SK-MEL-5 (cell line): ENCODE measurements at places on chromosomes 1 and 21. TPM values are rescaled to one million over a fixed set of nuclear protein-coding genes. Genes with fewer than 3 reads are reported as not detected.

DNA sequence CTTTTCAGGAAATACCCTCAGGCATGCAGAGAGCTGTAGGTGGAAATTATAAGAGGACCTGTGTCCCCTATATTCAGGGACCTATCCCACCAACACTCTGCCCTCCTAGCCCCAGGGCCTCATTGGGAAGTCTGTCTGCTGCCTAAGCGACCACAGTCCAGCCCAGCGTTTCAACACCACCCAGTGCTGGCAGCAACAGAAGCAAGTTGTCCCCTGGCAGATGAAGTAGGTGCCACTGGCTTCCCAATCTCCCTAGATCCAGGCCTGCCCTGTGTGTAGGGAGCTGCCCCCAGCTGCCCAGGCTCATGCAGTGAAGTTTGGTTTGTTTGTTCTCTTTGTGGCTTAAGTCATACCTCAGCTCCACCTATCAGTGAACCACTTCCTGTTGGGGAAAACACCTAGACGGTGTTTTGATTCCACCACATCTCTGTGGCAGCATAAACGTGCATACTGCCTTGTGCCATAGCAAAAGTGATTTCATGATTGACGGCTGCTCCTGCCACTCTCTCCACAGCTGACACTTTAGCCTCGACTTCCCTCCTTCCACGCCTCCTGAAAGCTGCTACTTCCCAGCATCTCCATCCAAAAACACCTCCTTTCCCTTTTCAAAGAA, 8.1 kb upstream of the LEFTY1 start:
- no peak for DNase-seq

TNFRSF4 gene
- total RNA-seq = not detected in 2 replicates

VAV3 gene
- total RNA-seq = 2.2 and 2.7 TPM in 2 replicates

DNA sequence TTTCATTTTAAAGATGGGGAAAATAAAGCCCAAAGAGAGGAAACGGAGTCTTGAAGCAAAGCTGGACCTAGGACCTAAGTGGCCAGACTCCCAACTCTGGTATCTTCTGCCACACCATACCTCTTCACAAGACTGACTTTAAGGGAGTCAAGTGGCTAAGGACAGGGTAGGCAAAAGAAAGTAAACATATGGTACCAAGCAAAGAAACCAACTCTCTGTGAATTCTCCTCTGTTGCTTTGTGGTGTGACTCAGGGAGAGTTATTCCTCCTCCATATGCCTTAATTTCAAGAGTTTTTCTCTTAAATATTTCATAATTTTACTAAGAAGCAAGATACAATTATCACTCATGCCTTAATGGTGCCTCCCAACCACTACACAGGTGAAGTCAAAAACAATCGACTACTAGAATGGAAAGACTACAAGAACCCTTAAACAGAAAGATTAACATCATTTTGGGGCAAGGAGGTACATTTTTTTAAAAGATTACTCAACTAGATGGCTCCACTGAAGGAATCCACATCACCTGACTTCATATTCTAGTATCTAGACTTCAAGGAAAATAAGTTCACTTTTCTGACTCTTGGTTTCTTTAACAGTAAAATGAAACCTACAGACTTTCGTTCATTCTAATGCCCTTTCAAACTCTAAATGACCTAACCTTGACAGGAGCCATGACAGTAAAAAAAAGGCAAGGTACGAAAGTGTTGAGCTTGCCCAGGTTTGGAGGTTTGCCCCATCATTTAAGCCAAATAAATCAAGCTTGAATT, 44.2 kb downstream of the LUZP1 start:
- DNase-seq = no peak

- DNase-seq = no peak
Measured at GRCh38 chr1:225911191-225912130, 12.6 kb downstream of the PYCR2 start.

DNA sequence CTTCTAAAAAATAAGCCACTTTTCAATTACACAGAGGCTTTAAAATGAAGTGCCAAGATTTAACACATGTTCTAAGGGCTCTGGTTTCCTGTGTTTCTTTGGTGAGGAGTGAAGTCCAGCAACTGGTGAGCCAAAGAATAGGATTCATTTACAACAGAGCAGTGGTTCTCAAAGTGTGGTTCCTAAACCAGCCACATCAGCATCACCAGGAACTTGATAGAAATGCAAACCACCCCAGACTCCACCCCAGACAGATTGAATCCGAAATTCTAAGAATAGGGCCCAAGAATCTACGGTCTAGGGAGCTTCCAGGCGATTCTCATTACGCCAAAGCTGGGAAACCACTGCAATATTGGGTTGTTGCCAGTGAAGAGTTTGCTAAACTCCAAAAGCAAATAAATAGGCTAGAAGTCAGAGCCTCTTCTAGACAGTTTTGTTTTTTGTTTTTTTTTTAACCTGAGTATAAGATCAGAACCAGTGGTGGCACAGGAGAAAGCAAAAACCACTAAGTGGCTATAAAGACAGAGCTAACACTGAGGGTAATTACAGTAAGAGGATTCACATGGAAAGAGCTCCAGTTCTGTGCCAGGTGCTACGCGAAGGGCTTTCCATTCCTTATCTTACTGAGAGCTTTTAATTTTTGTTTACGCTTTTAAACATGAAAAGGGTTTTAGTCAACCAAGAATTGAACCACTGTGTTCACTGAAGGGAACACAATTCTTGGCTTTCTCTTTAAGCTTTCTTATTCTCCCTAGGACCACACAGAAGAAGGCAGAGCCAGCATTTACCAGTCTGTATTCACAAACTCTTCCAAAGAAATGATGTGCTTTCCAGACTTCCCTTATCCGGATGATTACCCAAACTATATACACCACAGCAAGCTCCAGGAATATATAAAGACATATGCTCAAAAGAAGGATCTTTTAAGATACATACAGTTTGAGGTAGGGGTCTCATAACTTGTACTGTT, 42.4 kb upstream of the FMO2 start:
- DNase-seq = peak; percentile 10

SPATA17 gene
- 0.85 and 1.5 TPM in 2 replicates for total RNA-seq

DNA sequence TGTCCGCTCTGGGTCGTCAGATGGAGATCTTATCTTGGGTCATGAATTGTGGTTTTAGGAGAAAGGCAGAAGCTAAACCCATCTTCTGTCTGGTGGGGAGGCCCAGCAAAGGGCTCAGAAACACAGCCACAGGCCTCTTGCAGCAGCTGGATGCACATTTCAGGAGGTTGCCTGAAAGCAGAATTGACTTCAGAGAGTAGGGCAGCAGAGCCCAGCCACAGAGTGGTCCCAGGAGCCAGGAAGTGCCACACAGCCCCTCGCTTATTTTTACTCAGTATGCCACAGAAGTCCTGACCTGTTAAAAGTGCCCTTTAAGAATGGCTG, 8.3 kb upstream of the RIPK4 start:
- DNase-seq = no peak

OXCT2 gene
- total RNA-seq = 0.24 and 0.26 TPM in 2 replicates

GRCh38 chr1:91806769-91807700, 78.9 kb downstream of the TGFBR3 start:
- DNase-seq = no peak

DNA sequence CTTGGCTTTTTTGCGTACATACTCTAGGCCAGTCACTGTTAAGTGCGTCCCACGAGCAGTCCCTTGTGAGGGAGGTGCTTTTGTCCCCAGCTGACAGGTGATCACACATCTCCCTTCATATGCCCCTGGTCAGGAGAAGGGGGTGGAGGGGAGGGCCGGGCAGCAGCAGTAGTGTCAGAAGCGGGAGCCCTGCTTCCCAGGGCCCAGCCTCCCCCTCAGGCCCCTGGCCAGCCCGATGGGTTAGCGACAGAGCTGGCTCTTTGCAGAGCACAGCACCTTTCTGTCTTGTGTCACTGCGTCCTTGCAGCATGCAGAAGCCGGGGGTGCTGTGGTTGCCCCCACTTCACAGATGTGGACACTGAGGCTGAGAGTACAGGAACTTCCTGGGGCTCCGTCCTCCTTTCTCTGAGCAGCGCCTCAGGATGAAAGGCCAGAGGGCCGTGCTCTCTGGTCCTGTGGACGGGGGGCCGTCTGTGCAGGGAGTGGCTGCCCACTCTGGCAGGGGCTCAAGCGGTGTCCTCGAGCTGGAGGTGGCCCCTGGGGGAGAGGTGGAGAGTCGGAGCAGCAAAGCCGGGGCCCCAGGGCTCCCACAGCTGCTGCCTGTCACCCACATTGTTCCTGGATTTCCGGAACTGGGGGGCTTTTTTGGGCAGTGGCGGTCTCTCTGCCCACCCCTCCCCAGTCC, 5.9 kb downstream of the TMEM201 start:
- DNase-seq = no peak

DNA sequence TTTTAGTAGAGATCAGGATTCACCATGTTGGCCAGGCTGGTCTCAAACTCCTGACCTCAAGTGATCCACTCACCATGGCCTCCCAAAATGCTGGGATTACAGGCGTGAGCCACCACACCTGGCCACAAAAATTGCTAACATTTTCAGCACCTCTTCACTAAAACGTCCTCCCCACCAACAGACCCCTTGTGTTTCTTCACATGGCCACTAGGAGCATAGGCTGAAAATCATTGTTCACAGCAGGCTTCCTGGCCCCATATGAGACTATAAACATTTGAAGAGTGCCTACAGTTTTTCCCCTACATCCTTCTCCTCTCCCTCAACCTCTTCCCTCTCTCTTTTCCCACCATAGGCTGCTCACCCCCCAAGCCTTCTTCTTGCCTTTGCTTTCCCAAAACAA, 28.0 kb upstream of the SFPQ start:
- peak; percentile 60 for DNase-seq

DNA sequence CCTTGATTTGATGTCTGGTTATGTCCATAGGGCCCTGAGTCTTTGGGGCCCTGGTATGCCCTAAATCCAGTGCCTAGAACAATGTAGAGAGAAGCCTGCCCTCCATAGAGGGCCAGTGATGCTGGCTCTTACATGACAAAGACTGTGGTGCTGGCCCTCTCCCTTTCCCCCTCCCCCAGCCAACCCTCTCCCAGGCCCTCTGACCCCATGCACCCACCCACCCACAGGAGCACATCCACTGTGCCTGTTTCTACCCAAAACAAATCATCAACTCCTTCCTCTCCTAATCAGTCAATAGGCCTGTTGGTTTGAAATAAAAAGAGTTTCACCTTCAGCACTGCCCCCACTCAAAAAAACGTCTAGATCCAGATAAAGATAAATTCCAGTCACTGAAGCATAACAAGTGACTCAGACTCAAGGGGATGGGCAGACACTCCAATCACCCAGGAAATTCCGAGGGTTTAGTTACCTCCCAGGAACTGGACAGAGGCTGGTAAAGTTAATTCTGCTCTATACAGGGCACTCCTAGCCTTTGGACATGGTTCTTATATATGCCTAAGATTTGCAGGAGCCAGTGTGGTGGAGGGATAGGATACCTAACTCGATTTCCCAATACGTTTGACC, 144.8 kb upstream of the VANGL1 start:
- DNase-seq = no peak

DNA sequence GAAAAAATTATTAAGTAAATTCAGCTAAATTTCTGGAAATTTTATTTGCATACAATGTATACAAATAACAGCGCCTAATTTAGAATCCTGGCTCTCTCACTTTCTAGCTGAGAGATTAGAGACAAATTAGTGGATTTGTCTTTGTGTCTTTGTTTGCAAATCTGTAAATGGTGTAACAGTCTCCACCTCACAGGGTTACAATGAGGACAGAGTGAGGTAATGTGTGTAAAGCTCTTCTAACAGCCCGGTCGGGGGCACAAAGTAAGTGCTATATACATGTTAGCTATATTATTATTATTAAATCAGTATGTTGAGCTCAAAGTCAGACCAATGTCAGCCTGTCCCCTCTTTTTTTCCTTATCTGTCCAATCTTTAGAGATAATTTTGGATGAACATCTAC, 5.0 kb upstream of the ADAMTSL4 start:
- no peak for DNase-seq

DNA sequence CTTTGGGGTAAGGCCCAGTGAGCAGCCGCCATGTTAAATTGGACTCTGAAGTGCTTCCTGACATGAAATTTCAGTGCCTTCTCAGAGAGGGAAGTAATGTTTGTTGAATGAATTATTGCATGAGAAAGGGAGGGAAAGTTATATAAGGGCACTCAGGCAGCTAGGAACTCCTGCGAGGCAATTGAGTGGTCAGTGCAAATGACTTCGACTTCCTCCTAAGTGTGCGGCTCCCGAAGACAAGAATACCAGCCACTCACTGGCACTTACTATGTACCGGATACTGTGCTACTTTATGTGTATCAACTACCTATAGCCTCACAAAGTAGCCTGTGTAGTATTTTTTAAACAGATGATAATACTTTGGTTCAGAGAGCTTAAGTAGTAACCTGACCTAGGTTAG, 52.5 kb downstream of the CNN3 start:
- DNase-seq = no peak

FAM163A gene
- not detected in 2 replicates for total RNA-seq

LRRC8B gene
- 3.9 and 5.7 TPM in 2 replicates for total RNA-seq

DNA sequence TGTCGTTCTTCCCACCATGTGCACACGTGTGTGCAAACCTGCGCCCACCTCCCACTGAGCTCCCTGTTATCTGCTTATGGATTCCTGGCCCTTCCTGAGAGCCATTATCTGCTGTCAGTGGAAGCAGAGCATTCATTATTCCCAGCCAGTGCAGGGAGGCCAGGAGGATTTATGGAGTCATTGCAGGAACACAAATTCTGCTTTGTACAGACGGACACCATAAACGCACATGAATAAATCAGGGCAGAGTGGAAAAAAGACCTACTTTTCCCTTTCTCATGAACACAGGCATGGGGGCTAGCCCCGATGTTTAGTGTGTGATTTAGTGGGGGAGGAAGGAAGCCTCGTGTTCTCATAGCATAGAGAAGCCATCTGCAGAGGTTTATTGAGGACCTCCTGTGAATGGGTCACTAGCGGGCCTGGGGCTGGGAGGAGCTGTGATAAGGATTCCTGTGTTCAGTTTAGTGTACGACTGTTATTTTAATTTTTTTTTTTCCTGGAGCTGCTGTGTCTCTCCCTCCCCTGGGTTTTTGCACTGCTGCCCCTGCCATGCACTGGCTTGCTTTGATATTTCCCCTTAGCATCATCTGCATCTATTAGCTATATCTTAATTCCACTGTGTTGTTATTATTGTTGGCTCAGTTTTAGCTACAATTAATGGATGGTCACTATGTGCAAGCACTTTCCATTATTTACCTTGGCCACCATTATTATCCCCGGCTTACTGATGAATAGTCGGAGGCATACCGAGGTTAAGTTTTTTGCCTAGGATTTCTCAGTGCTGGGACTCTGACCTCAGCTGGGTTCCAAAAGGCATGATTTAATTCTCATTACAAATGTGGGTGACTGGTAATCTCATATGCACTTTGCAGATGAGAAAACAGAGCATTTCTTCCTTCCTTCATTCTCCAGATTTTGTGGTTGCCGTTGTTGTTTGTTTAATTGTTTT, 33.0 kb downstream of the HUNK start:
- no peak for DNase-seq

LAMC1 gene
- total RNA-seq = 114 and 138 TPM in 2 replicates

DNA sequence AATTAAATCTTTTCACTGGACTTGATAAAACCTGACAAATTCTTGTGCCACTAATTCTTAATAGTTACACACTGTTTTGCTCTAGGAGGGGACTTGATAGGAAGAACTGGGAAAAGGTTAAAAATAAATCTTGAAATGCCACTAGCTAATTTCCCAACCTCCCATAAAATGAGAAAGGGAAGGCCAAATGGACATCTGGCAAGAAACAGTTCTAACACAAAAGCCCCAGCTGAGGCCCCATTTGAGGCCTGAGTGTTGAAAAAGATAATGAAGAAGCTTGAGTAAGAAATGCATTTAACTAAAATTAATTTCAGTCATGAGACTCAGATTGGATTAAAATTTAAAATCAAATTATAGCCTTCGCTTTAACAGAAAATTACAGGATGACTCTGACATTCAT, 11.2 kb upstream of the RAP1GAP start:
- DNase-seq = no peak

GRCh38 chr1:38026592-38027200, 14.2 kb downstream of the UTP11 start:
- DNase-seq = peak; percentile 78

- DNase-seq = no peak
Measured at GRCh38 chr1:98792123-98792522, 130.6 kb downstream of the SNX7 start.
